ENCODE measurements at places on chromosomes 2 and 18.

DNA sequence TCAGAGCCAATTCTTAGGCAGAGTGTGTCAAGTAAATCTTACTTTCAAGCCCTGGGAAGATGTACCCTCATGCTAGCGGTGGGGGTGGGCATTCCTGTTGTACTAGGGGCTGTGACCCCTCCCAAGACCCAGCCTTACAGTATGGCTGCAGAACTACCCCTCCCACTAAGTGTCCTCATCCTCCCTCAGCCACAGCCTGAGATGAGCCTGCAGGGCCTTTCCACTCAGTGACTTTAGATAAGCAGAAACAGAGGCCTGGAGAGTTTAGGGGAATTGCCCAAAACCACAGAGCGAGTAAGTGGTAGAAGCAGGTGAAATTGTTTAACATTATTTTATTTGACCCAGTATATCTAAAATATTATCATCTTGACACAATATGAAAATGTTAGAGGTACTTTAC, 36.6 kb downstream of the TTC32 start:
- DNase-seq, result no peak

DNA sequence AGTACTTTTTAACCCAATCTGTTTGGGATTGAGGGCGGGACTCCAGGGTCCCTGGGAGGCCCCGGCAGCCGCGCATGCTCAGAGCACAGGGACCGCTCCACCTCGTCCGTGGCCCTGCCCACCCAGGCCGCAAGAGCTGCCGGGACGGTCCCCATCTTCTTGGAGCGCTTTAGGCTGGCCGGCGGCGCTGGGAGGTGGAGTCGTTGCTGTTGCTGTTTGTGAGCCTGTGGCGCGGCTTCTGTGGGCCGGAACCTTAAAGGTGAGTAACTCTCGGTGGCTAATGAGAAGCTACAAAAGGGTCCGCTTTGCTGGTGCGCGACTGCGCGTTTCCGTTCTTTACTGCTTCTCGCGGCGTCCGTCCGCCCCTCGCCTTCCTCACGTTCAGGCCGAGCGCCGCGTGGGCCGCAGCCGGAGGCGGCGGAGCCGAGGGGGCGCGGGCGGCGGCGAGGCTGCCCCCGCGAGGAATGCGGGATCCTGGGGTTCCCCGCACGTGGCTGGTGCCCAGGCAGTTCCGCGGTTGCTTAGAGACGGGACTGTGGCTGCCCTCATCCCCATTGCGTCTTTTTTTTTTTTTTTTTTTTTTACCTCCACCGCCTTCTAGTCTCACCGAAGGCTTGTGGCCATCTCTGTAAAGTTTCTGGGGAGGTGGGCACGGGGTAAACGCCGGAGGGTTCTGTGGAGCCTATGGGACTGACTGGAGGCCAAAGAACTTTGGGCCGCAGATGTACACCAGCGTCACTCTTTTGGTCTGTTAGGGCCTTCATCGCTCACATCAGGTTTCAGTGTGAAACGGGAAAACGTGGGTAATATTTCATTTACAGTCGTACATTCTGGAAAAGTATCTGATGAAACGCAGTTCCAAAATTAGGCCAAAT, at the start of gene SSB:
Gene SSB (plus strand): TSS at position 154 of the 875 bp plus-strand sequence. CDS start 2,090 bp downstream, outside the sequence.
- DNase-seq, result peak; percentile 91

GRCh38 chr2:227849906-227850305, 21.5 kb upstream of the DAW1 start:
- DNase-seq, result no peak

- DNase-seq, result no peak
Observed at GRCh38 chr2:204673877-204674276, 128.6 kb downstream of the PARD3B start.

GRCh38 chr2:16214861-16215260, 274.5 kb downstream of the MYCN start:
- no peak for DNase-seq

GRCh38 chr2:12451726-12452125, 265.0 kb upstream of the TRIB2 start:
- no peak for DNase-seq

- DNase-seq, result no peak
Observed at GRCh38 chr2:133768658-133769435, 200.6 kb upstream of the NCKAP5 start.
